HuH-7.5 (cell line): ENCODE measurements at places on chromosomes 7 and 10.
A peak's percentile ranks its signal among the peaks of the same experiment; 100 is the strongest.

DNA sequence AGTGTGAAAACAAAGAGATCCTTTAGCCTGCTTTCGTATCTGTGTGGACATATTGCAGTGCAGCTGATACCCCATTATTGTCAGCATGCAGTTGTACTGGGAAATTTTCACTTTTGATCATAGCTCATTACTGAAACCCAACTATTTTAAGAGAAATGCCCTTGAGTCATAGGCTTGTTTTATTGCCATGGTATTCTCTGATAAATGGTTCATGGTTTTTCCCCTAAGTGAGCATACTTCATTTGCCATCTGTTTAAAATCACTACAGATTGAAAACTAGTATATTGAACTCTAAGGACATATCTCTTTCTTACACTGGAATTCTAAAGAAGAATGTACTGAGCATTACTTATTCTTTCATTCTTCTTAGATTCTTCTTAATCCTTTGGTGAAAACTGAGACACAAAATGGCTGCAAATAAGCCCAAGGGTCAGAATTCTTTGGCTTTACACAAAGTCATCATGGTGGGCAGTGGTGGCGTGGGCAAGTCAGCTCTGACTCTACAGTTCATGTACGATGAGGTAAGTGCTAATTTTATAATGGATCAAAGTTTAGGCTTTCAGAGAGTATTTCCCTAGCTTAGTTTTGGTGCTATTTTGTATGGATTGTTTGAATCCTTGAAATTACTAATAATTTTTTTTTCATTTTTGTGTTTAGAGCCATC lies 63.0 kb downstream of the RALA start:
- DNase-seq = no peak

DNA sequence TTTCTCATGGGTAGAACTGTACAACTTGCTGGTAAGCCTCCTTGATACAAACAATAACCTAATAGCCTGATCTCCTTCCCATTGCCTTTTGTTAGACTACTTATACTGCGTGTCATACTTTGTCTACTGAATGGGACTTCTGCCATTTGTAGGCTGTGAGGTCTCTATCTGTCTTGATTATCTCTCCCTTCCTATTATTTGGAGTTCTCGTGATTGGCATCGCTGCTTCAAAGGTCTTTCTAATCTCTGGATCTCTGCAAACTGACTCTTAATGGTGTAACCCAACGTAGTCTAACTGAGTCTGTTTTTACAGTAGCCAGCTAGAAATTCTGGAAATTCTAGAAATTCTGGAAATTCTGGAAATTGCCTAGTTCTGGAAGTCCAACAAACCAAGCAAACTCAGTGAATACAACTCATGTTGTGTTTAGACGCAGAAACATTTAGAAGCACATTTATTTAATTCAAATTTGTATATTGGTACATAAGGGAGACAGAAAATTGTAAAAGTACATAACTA lies 29.8 kb downstream of the PHYHIPL start:
- no peak for DNase-seq

DNA sequence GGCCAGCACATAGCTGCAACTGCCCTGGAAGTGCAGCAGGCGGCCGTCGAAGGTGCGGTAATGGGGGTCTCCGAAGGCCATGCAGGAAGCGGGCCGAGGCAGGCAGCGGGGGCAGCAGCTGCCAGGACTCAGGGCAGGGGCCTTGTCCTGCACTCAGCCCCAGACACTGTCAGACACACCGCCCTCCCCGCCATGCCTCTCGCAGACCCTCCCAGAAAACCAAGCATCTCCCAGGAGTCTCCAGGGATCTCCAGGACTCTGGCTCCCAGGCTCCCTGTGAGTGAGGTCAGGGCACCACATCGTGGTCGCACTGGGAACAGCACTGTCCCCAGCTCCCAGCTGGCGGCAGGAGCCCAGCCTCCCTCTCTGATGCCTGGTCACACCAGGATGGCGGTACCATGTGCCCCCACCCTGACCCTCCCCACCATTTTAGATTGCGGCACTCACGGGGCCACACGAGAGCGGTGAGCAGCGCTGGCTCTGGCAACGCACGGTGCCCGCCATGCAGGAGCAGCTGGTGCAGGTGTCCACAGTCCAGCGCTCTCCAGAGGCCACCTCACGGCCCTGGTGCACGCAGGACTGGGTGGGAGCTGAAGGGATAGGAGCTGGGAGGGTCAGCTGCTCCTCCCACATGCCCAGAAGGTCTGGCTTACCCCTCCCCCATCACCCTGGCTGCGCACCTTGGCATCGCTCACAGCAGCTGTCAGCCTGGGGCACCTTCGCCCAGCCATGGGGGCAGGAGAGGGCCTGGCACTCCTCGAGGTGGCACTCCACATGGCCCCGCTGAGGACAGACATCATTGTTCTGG lies 17.5 kb downstream of the ATP6V1F start:
- peak; percentile 97 for DNase-seq

GRCh38 chr7:1666823-1667565 lies 3.1 kb upstream of the ELFN1 start:
- DNase-seq = peak; percentile 93

GRCh38 chr10:87763086-87763861 lies 54.8 kb downstream of the ATAD1 start:
- no peak for DNase-seq

DNA sequence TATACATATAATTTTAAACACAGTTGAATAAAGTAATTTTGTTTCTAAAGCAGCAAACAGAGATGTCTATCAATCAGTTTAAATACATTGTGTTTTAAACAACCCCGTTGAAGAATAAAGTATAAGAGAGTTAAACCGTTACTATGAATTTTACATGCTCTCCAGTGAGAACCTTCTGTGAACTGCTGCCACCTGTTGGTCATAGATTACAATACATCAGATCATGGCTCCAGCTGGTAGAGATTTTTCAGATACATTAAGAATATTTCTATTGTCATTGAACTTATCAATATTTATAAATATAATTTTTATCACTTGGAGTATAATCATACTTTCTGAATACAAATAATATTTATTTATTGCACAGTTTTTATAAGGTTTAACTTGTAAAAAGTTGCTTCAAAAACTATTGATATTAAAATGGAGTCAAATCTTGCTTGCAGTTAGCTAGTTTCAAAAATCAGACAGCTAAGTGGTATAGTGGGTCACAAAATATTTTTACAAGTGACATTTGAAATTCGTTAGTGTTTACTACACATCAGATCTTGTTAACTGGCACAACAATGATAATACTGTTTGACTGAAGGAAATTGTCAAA lies 561.2 kb upstream of the PHF14 start:
- peak; percentile 7 for DNase-seq

- DNase-seq = no peak
Measured at GRCh38 chr7:29038463-29038862, 80.3 kb upstream of the TRIL start.

- DNase-seq = no peak
Measured at GRCh38 chr7:98875501-98875900, 2.8 kb upstream of the TRRAP start.

- no peak for DNase-seq
Measured at GRCh38 chr10:52645187-52645758, 127.3 kb downstream of the MBL2 start.

- no peak for DNase-seq
Measured at GRCh38 chr10:86956195-86956847, 1.1 kb downstream of the MMRN2 start.

- DNase-seq = no peak
Measured at GRCh38 chr10:3837647-3838459, 52.8 kb upstream of the KLF6 start.

DNA sequence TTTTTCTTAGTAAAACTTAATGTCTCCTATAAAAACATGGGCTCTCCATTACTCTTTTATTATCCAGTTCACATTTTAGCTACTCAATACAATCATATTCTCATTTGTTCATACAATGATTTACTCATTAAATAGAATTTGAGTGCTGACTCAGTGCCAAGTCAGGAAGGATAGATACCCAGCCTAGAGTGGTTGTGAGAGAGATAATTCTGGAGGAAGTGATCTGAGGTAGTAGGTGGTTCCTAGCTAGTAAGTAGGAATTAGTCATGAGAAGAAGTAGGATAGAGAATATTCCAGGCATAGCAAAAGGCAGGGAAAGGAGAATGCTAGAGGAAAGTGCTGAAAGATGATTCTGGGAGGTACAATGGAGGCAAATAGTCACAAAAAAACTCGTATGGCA lies 133.5 kb upstream of the MBL2 start:
- DNase-seq = no peak

DNA sequence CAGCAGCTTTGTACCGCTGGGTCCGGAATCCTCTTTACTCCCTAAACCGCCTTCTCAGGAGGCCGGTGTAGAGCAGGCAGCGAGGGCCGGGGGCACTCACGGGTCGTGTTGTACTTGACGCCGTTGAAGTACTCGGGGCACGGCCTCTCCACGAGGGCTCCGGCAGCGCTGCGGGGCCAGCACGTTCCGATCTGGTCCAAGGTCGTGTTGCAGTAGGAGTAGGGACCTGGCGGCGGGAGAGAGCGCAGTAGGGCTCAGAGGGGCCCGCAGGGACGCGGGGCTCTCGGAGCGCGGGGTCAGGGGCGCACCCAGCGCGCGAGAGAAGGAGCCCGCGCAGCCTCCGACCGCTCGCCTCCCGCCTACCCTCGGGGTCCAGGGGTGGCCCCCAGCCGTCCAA lies 443 bp downstream of the CRHR2 start:
- no peak for DNase-seq

DNA sequence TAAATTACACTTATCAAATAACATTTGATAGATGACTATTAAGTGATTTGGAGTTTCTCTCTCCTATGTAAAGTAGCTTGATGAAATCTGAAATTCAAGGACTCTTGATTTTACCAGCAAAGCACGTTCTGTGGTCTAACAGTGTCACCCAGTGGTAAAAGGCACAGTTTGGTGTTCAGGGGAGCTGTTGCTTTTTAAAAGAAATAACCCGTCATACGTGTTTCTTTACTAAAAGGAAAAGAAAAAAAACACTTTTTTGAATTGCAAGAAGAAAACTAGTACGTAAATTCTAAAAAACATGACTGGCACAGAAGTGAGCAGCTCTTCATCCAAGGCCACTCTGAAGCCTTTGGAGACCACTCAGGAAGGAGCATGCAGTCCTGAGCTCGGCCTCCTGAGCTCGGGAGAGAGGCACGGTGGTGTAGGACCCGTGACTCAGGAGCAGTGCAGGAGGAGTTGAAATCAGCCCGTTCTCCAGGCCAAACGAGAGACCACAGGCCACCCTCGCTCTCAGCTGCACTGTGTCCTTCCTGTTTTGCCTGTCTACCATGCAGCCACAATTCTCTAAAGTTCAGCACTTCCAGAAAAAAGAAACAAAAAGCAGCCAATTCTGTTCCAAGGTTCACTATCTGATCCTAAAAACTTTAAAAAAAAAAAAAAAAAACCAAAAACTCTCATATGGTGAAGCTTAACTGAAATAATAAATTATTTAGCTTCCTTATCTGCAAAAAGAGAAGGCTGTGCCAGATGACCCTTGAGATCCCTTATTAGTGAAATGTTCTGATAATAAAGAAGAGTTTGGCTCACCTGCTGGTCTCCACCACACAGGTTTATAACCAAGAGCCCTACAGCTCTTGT lies 212.6 kb upstream of the FRMD4A start:
- no peak for DNase-seq

GRCh38 chr7:157397731-157398691 lies 61.2 kb downstream of the DNAJB6 start:
- DNase-seq = peak; percentile 54

DNA sequence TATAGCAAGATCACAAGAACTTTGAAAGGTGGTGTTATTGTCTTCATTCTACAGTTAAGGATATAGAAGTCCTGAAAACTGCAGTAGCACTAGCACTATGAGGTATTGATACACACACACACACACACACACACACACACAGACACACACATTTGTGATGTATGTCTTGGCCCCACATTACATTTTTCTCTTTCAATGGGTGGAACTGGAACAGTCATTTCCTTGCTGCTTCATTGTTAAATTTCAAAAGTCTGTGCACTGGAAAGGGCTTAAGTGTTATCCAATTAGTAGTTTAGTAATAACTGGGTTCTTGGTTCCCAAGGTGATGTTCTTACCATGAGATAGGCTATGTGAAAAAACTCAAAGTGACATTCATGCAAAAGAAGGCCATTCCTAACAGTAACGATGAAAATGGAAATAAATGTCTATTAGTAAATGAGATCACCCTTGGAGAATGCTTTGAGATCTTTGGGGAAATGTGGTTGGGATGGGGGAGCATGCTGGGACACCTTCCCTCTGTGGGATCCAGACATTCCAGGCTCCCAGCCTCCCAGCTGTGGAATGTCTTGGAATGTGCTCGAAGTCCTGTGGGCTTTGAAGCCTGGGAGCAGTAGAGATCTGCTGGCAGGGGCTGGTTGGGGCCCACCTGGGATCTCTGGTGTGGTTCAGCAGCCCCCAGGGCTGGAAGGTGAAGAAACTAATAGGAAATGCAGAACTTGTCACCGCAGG lies 37.4 kb upstream of the CALD1 start:
- DNase-seq = no peak

- no peak for DNase-seq
Measured at GRCh38 chr10:70193391-70193844, 23.1 kb upstream of the SAR1A start.

DNA sequence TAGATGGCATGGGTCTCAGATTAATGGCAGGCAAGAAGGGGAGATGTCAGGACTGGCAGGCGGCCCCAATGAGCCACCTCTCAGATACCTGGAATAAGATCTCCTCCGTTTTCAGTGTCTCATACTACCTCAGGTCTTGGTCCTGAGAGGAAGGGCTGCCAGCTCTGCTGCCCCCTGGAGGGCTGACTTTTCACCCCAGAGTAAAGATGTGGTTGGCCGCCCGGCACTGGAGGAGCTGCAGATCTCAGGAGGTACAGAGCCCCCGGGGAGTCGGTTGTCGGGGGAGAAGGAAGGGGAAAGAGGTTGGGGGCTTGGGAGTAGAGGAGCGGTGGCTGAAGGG lies 642 bp upstream of the COL13A1 start:
- peak; percentile 48 for DNase-seq

DNA sequence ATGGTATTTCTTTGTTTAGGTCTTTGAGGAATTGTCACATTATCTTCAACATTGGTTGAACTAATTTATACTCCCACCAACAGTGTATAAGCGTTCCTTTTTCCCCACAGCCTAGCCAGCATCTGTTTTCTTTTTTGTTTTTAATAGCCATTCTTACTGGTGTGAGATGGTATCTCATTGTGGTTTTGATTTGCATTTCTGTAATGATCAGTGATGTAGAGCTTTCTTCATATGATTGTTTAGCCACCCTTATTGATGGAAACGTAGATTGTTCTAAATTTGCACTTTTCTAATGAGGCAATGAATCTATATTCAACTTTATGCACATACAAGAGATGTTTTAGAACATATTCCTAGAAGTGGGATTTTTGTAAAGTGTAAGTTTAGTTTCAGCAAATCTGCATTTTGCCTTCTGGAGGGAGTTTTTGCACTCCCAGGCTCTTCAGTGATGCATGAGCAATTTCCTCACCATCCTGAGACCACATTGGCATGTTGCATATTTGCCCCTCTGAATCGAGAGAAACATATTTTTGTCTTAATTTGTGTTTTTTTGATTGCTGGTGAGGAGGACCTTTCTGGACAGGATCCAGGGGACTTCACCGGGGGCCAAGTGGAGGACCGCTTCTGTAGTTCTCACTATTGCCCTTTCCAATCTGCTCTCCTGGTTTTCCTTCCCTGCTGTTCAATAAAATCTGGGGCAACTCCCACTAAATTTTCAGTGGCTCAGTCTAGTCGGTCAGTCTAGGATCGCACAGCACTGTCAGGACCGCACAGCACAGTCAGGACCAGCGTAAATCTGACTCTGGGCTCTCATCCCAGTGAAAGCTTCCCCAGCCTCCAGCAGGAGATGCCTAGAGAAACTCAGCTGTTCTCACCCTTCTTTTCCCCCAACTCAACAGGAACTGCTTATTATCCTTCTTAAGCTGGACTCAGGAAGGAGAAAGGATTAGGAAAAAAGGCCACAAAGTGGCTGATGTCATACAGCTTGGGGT lies 157.0 kb downstream of the PTPN20 start:
- no peak for DNase-seq
